ENCODE measurements at places on chromosomes 6 and 20. TPM values are rescaled to one million over a fixed set of nuclear protein-coding genes. Genes with fewer than 3 reads are reported as not detected.

Gene PGC
- not detected for total RNA-seq

Gene OXT
- not detected for total RNA-seq

Gene RGS17
- 4.8 TPM for total RNA-seq

Gene CPXM1
- total RNA-seq: 0.14 TPM

Gene WFDC11
- not detected for total RNA-seq

Gene DACT2
- total RNA-seq: not detected

Gene MAK
- 0.07 TPM for total RNA-seq

Gene TRAPPC3L
- 0.13 TPM for total RNA-seq

Gene LST1
- 0.29 TPM for total RNA-seq

Gene ALDH8A1
- total RNA-seq: 0.27 TPM

Gene COL21A1
- 0.66 TPM for total RNA-seq

Gene SLC2A10
- total RNA-seq: 9.3 TPM

Gene TMC2
- total RNA-seq: not detected

Gene IL20RA
- not detected for total RNA-seq

Gene CTSZ
- total RNA-seq: 143 TPM

Gene HLA-A
- total RNA-seq: 166 TPM

Gene POU5F1
- not detected for total RNA-seq

Gene HIVEP1
- total RNA-seq: 51.1 TPM

Gene C20orf204
- 2.1 TPM for total RNA-seq

Gene RNF8
- total RNA-seq: 33.2 TPM

Gene RPS6KA2
- 107 TPM for total RNA-seq

Gene MOXD1
- total RNA-seq: 0.07 TPM

Gene FAM83D
- total RNA-seq: 33.8 TPM

Gene COL9A3
- 0.29 TPM for total RNA-seq

Gene MUCL3
- total RNA-seq: not detected

Gene MCM8
- total RNA-seq: 20.2 TPM

Gene ADGB
- total RNA-seq: not detected
